NCI-H345 (cell line): ENCODE measurements at places on chromosomes 6 and 20.
A peak's percentile ranks its signal among the peaks of the same experiment; 100 is the strongest.

- no peak for DNase-seq
Measured at GRCh38 chr20:51934301-51935002, 132.1 kb upstream of the SALL4 start.

DNA sequence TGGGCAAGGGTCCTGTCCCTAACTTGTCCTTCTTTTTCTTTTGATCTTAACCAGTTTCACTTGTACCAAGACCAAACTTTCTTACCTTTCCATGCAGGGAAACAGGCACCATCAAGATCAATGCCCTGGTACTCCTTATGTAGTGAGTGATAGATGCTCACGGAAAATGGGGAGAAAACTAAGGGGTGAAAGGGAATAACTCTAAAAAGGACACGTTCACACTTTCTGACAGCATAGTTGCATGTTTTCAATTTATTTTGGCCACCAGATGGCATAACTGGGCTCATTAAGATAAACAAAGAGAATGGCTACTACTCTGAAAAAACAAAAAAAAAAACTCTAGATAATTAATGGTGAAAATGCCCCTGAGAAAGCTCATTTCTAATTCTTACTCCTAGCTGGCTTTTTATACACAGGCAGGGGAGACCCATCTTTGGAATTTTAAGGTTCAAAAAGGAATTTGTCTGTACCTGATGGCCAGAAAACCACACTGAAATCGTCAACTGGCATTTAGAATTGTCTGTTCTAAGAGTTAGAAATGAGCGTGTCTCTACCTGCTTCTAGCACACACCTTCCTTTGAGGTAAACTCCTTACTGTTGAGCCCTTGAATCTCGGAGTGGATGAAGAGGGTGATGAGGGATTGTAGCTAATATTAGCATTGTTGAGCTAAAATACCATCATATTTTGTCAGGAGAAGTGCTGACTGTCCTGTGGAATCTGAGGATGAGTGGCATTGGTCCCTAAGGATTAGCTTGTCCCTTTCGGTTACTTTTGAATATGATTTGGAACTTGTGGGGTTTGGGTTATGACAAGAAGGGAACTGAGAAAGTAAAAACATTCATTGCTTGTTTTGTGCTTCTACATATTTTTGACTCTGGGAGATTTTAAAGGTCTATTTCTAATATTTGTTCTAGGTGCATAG is 62.2 kb upstream of the DDR1 start:
- DNase-seq: peak; percentile 23

DNA sequence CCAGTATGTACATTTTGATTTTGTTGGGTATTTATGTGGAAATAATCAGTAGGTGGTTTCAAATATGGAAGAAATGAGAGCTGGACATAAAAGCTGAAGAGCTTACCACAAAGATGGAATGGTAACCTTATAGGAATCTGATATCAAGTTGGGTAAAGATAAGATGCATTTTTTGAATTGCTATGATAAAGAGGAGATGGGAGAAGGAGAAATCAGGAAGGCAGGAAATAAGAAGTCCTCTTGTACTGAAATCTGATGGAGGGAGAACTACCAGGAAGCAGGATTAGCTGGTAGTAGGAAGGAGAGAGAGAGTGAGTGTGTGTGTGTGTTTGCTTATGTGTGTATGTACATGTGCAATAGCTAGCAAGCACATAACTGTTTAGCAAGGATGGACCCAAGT is 468.4 kb downstream of the PHF3 start:
- DNase-seq: no peak

- DNase-seq: no peak
Measured at GRCh38 chr20:37538003-37538402, 10.3 kb upstream of the BLCAP start.
